ENCODE measurements at places on chromosomes 5 and 9. TPM values are rescaled to one million over a fixed set of nuclear protein-coding genes. Genes with fewer than 3 reads are reported as not detected.

Gene SLC45A2
- not detected for total RNA-seq

Gene POU5F2
- 0.61 TPM for total RNA-seq

Gene GARIN3
- not detected for total RNA-seq

Gene TMEM252
- not detected for total RNA-seq

Gene SHOC1
- total RNA-seq = not detected

Gene ADGRD2
- not detected for total RNA-seq

Gene LHX3
- total RNA-seq = not detected

Measured in epithelial cell of umbilical artery (primary cell).